ENCODE measurements at places on chromosomes 5 and 9.

DNA sequence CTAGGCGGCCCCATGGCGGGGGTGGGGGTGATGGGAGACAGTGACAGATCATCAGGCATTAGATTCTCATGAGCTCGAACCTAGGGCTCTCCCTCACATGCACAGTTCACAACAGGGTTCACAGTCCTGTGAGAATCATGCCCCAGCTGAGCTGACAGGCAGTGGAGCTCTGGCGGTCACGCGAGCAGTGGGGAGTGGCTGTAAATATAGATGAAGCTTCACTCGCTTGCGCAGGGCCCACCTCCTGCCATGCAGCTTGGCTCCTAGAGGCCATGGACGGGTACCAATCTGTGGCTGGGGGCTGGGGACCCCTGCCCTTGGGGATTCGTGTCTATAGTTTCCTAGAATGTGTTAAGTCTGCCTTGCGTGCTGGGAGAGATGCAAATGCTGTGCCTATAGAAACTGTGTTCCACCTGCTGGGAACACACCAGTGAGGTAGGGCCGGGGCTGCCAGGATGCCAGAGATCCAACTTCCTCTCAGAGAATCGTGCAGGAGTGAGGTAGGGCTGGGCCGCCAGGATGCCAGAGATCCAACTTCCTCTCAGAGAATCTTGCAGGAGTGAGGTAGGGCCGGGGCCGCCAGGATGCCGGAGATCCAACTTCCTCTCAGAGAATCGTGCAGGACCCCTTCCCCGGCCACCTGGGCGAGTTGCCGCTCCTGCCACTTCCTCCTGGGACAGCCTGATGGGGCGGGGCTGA lies 14.1 kb upstream of the EXOC3 start:
- DNase-seq, result no peak

GRCh38 chr9:106356924-106357323 lies 506.0 kb upstream of the ZNF462 start:
- DNase-seq, result no peak

GRCh38 chr5:20524991-20525529 lies 537.1 kb upstream of the CDH18 start:
- DNase-seq, result no peak

- no peak for DNase-seq
Observed at GRCh38 chr5:79093762-79094161, 17.8 kb upstream of the BHMT start.

DNA sequence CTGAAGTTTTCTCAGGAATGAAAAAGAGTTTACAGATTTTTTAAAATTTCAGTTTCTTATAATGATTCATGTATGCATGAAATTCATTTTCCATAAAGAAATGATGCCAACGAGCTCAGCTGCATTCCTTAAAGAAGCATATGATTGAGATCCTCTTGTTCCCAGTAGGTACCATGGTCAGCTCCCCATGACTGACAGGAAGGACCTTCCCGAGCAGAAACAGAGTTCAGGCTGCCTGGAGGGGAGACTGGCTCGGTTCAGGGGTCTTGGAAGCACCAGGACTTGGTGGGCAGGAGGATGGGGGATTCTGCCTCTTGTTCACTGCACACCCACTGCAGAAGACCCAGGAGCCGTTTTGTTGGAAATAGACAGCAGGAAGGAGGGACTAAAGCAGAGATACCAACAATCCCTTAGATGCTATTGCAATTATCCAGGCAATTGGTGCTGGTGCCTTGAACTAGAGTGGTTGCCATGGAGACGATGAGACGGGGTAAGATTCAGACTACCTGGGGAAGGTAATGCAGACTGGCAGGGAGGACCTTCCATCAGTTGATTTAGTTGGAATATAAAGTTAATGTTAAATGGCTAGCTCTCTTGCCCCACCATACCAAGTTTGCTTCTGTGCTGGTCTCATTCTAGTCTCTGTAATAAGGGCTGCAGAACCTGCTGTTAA lies 447.8 kb downstream of the MTRR start:
- no peak for DNase-seq

- no peak for DNase-seq
Observed at GRCh38 chr5:3310541-3311261, 284.9 kb upstream of the IRX1 start.

Measured in stimulated activated CD8-positive, alpha-beta memory T cell treated with anti-CD3 and anti-CD28 coated beads, Interleukin-2, amount 100 ng/mL, for 48 hours (primary cell).